T-helper 1 cell (primary cell): ENCODE measurements at places on chromosomes 3 and 15.

DNA sequence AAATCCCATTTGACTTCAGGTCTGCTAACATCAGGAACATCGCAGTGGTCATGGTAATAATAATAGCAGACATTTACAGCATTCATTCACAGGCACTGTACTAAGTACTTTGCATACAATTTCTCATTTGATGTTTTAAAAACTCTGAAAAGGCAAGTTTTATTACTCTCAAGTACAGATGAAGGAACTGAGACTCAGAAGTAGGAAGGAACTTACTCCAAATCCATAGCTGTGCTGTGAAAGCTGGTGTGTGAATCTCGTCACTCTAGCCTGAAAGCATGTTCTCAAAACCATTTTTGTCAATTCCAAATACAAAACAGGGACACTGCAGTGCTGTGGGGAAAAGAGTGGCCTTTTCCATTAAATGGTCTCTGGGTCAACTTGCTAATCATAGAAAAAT is 179.9 kb downstream of the FAM43A start:
- DNase-seq: no peak

DNA sequence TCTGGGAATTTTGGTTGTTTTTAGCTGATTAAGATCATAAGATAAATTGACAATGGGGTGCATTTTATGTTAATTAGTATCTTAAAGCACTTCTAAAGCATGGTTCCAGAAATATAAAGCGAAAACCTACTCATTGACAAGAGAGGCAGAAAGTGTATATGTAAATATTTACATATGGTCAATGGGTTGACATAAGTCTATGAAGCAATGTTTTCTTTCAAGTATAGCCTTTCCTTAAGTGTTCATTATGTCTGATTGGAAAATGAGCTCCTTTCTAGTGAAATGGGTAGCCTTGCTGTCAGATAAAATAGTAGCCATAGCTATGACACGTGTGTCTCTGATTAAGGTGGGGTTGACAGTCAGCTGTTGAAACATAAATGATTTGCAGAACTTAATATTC is 365.2 kb upstream of the AGTR1 start:
- DNase-seq: no peak

GRCh38 chr3:74119221-74119620 is 494.5 kb upstream of the PDZRN3 start:
- no peak for DNase-seq

DNA sequence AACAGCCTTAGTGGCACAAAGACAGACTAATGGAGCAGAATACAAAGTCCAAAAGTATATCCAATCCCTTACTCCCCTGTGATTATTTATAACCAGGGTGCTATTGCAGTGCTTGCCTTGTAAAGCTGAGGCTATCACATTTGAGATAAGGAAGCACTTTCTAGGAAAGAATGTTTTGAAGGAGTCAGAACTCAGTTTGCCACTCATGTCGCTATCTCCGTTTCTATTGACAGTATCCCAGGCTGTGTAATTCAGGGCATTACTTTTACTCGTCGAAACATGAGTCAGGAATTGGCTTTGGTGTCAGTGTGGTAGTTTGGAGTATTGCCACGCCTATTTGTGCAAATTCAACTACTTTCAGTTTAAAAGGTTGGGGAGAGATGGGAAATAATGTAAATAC is 78.4 kb downstream of the FBXL2 start:
- no peak for DNase-seq
